ENCODE measurements at places on chromosomes 5 and 9.

DNA sequence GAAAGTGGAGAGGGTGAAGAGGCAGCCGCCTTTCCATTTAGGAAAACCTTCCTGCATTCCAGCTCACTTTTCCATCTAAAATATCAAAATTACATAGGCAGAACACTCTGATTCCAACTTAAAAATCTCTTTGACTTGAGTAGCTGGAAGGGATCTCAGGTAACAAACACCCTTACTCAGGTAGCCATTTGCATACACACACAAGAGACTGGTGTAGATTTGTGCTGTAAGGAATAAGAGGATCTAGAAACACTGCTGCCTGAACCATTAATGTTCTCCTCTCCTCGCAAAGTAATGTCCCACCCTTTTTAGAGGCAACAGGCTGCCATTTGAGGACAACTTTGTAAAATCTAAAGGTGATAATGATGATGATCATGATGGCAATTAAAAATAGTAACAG is 53.5 kb downstream of the BNC2 start:
- no peak for DNase-seq

DNA sequence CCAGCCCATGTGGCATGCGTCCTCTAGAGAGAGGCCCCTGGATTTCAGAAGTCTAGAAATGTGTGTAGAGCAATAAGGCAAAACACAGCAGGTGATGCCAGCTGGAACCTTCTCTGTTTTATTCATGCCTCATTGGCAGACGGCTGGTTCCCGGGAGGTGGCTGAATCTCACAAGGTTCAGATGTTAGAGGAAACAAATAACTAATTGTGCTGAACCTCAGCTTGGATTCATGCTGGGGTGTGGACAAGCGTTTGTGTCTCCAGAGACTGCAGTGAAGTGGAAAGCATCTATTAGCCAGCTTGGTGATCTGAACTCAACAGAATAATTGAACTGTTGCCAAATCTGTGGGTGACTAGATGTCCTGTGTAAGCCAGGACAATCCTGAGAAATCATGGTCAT is 131.1 kb upstream of the NR4A3 start:
- peak; percentile 47 for DNase-seq

DNA sequence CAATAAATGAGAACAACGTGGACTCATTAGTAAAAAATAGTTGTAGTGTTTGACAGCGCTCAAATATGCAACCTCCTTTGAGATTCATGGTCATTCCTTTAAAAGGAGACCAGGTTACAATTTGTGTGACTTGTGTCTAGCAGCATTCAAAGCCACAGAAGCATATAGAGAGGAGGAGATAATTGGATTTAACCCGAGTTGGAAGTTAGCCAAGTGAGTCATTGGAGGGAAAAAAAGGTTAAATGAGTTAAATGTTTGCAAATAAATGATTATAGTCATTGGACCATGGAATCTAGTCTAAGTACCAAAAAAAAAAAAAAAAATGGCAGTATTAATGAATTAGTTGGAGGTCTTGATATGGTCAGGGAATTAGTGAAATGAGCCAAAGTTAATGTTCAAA is 90.9 kb downstream of the ITGA1 start:
- no peak for DNase-seq

GRCh38 chr9:131992906-131993657 is 86.6 kb downstream of the MED27 start:
- DNase-seq, result no peak

DNA sequence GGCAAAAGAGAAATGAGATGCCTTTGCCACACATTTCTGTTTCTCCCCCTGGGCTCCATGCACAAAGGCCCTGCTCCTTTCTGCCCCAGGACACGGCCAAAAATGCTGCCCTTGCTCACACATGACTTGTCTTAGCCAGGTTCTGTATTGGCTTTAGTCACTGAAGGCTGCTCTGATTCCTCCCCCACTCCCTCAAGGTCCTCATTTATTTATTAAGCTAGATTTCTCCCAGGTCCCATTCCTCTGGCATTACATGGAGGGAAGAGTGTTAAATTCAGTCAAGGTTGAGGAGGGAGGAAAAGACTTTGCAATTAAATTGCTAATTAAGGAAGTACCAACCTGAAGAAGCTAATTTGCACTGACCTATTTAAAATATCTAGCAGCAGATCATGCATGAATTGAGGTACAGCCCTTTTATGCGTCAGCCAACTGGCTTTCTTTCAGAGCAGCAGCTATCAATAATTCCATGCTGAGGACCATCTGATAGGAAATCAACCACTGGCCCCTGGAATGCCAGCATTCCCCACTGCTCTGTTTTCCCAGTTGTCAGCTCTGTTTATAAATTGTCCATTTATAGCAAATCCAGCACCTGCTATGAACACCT is 81.2 kb upstream of the MAP3K1 start:
- no peak for DNase-seq

DNA sequence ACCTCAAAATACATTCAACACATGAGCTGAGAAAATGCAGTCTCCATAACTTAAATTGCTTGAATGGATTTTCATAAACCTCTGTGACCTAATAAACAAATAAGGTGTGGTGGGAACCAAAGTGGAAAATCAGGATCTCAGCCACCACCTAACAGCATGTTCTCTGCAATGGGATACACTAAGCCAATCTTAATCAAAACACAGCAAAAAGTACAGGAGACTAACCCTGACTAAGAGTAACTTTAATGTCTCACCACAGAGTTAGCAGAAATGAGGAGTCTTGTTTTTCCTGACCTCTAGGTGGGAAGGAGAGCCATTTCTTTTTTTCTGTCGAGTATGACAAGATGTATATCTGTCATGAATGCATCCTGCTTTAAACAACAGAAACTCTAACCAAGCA is 48.5 kb downstream of the PLK2 start:
- no peak for DNase-seq

GRCh38 chr9:137326445-137327065 is 24.5 kb upstream of the NRARP start:
- DNase-seq, result no peak

- no peak for DNase-seq
These were observed at the start of gene GRIN3A for GRCh38 chr9:101738566-101739183. Gene GRIN3A, minus strand, starts transcription at chr9:101738647. Its CDS starts 668 bp downstream, at chr9:101737979.

DNA sequence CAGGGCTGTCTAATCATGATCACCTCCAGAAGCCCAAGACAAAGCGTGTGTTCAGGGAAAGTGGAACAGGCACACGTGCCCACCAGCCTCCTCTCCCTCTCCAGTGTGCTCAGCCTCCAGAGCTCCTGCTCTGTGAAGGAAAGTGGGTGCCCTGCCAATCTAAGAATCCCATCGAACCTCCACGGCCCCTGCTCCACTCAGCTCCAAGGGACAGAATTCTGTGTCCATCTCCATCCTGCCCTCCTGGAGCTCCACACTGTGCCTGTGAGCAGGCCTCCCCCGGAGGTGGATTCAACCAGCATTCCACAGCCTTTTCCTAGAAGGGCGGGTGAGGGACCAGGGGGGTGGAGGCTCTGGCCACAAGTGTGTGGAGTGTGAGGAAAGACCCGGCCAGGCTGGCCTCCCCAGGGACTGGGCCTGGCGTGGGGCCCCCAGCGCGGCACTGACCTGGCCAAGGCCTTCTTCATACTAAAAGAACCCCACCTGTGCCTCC is 6.0 kb downstream of the EEIG1 start:
- no peak for DNase-seq

GRCh38 chr9:134434894-134435506 is 108.7 kb downstream of the RXRA start:
- no peak for DNase-seq

GRCh38 chr9:2173170-2173569 is 158.0 kb downstream of the SMARCA2 start:
- DNase-seq, result no peak

DNA sequence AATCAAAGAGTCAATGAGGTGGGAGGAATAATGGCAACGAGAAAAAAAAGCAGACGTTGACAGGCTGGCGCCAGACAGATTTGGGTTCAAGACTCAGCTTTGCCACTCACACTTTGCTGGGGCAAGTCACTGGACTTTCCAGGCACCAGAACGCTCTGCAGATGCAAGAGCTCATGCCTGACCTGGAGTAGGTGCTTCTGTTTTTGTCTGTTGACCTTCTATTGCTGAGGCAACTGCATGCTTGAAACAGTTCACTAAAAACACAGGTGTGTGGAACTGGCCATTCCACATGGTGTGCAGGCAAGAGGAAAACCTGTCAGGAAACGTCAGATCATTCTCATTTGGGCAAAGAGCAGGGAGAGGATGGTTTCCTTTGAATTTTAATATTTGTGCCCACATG is 161.2 kb upstream of the SMIM23 start:
- DNase-seq, result no peak

DNA sequence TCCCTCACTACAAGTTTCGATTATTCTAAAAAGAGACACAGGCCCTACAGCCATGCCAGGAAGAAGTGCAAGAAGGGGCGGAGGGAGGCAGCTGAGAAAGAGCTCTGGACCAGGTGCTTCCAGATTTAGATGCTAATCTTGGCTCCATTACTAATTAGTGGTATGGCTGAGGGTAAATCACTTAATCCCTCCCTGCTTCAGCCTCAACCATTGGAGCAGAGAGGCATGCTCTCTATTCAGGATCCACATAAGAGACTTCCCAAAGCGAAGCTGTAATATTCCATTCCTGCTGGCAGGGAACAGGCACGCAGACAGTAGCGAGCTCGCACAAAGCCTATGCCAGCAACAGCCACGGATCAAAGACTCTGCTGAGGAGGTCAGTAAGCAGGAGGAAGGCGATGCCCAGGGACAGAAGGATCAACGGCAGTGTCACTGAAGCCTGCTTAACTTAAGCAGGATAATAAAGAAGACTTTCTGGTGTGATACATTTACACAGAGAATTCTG is 24.2 kb downstream of the LIFR start:
- no peak for DNase-seq

- DNase-seq, result no peak
These were observed 33.5 kb upstream of the EGFL7 start for GRCh38 chr9:136629001-136629878.

- no peak for DNase-seq
These were observed 9.5 kb downstream of the NUDT2 start for GRCh38 chr9:34338665-34339385.

DNA sequence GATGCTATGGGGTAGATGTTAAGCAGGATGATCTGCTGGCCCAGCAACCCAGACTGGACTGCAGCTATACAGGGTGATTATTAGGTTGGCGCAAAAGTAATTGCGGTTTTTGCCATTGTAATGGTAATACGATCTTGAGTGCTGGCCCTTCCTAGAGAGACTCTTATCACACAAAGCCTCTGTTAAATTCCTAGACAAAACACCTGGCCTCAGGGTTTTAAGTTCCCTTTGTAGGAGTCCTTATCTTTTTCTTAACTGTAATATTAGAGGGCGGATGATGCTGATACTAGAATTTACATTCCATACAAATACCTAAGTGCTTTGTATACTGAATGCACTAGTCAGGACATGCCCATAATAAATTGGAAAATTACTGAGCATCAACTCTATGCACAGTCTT is 222.2 kb downstream of the NDUFS4 start:
- no peak for DNase-seq

GRCh38 chr5:9054821-9055589 is 490.9 kb downstream of the SEMA5A start:
- no peak for DNase-seq

- DNase-seq, result no peak
These were observed 302.4 kb downstream of the MAT2B start for GRCh38 chr5:163807781-163808180.

- no peak for DNase-seq
These were observed 4.4 kb downstream of the RC3H2 start for GRCh38 chr9:122900791-122901190.

- no peak for DNase-seq
These were observed 164.0 kb downstream of the CCDC192 start for GRCh38 chr5:127867022-127867783.

GRCh38 chr9:71249729-71250317 is 128.4 kb upstream of the TRPM3 start:
- DNase-seq, result peak; percentile 32

DNA sequence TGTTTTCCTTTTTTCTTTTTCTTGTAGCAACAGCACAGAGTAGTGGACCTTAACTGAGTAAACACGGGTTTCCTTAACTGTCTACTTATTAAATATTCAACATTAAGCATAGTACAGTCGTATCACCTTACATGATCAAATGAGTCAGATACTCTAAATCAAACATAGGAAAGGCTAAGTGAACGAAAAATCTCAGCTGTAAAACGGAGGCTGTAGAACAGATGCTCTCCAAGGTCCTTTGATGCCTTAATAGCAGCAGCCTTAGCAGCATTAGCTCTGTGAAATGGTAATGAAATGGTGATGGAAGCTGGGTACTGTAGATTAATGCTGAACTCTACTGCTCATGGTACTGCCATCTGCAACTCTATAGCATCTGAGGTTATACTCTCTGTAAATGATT is 1433.3 kb upstream of the C9orf72 start:
- no peak for DNase-seq

- DNase-seq, result no peak
These were observed 122.7 kb downstream of the GCNT1 start for GRCh38 chr9:76581731-76582130.

GRCh38 chr5:126490167-126490940 is 67.1 kb downstream of the GRAMD2B start:
- DNase-seq, result no peak

GRCh38 chr5:175463641-175464040 is 14.7 kb upstream of the SFXN1 start:
- DNase-seq, result no peak

- DNase-seq, result no peak
These were observed 87.9 kb upstream of the IFNK start for GRCh38 chr9:27436234-27436633.

- no peak for DNase-seq
These were observed 171.0 kb upstream of the IER5L start for GRCh38 chr9:129348890-129349664.

DNA sequence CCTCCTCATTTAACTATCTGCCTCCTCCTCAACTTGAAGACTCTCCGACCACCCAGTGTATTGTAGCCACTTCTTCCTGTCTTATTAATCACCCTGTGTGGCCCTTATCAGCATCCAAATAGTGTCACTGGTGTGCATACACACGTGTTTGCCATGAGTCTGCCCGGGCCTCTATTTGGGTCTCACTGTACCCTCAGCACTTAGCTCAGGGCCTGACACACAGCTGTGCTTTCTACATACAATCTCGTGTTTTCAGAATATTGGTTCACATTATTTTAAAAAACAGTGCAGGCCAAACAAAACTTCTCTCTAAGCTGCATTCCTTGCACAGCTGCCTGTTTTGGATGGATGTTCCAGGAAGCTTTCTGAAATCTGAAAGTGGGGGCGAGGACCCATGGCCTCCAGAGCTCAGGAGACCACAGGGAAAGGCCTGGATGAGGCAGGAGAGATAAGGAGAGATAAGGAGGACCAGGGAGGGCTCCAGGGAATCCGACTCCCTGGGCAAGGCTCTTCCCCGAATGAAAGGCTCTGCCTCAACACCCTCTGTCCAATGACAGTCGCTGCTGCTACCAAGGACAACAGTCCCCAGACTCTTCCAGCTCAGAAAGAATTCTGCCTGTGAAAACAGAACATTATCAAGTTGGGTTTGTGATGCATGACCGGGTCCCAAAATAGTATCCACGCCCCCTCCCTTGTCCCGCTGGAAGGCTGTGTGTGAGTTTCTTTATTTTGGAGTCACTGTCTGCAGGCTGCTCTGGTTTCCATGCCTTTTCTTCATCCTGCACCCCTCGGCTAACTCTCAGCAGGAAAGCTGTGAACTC is 255.6 kb downstream of the NSG2 start:
- no peak for DNase-seq

GRCh38 chr9:137302118-137302448 is at the start of gene NRARP:
Gene NRARP, minus strand, starts transcription at chr9:137302271. Its CDS starts 343 bp downstream, at chr9:137301928.
- DNase-seq, result no peak

GRCh38 chr9:14956208-14956607 is 46.0 kb upstream of the FREM1 start:
- no peak for DNase-seq

Measured in NCI-H2081 treated with DMSO at 0.1 percent for 48 hours (cell line).